DND-41 (cell line): ENCODE measurements at places on chromosomes 5 and 9.

DNA sequence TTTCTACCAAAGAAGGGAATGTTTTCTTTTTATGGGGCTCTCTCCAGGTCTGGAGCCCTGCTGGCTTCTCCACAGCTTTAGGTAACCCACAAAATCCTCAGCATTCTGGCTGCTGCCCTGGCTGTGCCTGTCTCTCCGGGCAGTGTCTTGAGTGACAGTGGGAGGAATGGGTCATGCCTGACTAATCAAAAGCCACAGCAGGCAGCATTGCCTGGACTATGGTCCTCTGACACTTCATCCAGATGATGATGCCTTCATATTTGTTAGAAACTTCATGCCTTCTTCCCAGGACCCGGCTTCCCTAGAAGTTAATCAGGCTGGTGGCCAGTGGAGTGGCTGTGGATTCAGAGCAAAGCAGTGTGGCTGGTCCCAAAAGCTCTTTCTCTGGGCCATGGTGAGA is 32.2 kb upstream of the TGFBI start:
- no peak for DNase-seq

DNA sequence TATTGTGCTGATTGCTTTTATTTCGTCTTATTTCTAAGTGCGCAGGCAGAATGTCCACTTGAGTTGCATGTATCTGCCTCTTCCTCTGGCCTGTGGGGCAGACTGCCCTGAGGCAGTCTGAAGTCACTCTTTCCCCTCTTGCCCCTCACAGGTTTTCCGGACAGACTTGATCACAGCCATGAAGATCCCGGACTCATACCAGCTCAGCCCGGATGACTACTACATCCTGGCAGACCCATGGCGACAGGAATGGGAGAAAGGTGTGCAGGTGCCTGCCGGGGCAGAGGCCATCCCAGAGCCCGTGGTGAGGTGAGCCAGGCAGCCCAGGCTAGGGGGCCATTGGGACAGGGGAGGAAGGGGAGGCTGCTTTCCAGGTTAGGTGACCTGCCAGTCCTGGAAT is 26.4 kb downstream of the JADE2 start:
- no peak for DNase-seq

- DNase-seq = no peak
These were observed 93.1 kb downstream of the PDE4D start for GRCh38 chr5:59800347-59800893.

DNA sequence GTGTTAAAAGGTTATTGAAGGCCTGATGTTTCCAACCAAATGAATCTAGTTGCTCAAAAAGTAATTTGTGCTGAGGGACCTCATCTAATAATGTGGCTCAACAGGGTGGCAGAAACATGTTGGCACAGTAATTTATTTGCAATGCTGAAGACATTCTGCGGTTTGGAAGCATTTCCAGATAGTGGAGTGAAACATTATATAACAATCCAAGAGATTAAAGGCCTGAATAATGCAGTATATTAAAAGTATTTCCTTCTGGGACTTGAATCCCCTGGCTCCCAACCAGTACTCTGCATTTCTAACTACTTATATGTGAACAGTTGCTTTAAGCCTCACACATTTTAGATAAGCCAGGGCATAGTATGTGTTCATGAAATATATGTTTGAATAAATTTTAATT is 25.9 kb upstream of the ALDH1A1 start:
- no peak for DNase-seq

GRCh38 chr9:121860744-121861143 is 209.3 kb downstream of the DAB2IP start:
- no peak for DNase-seq

- DNase-seq = no peak
These were observed 156.8 kb downstream of the NXNL2 start for GRCh38 chr9:88691811-88692210.

GRCh38 chr5:93022796-93023447 is 558.1 kb downstream of the NR2F1-AS1 start:
- DNase-seq = no peak

DNA sequence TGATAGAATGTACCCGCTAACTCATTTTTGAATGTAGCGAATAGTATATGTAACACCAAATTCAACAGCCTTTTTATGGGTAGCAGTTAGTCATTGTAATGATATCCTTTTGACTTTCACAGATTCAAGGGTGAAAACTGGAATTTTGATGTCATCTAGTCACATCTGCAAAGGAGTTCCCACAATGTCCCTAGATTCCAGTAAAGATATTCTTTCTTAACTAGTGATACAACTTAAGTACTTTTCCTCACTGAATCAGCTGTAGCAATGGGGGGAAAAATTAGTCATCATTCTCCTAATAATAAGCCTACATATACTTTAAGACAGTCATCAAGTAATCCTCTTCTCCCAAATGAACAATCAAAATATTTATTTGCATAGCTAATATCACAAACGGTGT is 11.5 kb upstream of the SSBP2 start:
- no peak for DNase-seq

GRCh38 chr5:120093178-120093577 is 370.9 kb upstream of the PRR16 start:
- DNase-seq = no peak

GRCh38 chr5:59483971-59484472 is 409.5 kb downstream of the PDE4D start:
- no peak for DNase-seq

DNA sequence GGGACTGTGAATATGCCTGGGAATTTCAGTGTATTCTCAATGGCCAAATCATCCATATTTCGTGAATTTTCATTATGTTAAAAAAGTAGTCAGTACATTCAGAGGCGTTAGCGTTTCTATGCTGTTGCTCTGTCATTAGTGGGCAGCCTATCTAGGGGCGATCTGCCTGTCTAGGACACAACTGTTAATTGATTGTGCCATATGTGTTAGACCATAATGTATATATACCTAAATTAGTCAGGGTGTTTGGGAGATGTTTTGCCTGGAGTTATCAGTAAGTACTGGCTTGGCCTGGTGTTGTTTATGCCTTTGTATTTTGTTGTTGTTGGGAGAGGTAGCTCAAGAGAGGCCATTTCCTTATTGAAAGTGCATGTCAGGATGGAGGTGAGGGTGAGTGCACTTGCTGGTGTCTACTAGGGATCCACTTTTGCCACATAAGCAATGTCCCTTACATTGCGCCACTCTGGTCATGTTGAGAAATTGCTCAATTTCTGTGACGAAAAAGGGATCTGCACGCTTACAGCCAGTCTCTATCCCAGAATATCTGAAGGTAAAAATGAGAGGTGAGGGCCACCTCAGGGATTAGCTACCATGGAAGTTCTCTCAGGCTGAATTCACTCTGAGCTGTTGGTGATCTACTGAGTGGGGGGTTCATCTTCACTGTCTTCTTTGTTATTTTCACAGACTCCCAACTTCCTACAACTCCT is 123.3 kb downstream of the ST8SIA4 start:
- DNase-seq = no peak

GRCh38 chr5:27275345-27275744 is 237.0 kb upstream of the CDH9 start:
- DNase-seq = no peak

DNA sequence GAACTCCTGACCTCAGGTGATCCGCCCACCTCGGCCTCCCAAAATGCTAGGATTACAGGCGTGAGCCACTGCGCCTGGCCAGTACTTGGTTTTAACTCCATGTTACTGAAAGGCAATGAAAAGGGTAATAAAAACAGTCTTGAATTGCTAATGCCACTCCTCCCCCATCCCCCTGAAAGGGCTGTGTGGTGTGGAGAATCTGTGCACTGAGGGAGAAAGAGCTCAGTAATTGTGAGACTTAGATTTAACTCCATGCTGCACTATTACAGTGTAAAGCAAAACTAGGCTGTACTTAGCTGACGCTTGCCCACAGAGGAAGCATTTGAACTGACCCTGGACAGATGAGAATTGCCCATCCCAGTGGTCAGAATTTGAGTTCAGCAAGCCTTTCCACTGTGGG is 1662.4 kb upstream of the ACO1 start:
- no peak for DNase-seq
